CD8-positive, alpha-beta T cell (primary cell): ENCODE measurements at places on chromosomes 12 and 14.

DNA sequence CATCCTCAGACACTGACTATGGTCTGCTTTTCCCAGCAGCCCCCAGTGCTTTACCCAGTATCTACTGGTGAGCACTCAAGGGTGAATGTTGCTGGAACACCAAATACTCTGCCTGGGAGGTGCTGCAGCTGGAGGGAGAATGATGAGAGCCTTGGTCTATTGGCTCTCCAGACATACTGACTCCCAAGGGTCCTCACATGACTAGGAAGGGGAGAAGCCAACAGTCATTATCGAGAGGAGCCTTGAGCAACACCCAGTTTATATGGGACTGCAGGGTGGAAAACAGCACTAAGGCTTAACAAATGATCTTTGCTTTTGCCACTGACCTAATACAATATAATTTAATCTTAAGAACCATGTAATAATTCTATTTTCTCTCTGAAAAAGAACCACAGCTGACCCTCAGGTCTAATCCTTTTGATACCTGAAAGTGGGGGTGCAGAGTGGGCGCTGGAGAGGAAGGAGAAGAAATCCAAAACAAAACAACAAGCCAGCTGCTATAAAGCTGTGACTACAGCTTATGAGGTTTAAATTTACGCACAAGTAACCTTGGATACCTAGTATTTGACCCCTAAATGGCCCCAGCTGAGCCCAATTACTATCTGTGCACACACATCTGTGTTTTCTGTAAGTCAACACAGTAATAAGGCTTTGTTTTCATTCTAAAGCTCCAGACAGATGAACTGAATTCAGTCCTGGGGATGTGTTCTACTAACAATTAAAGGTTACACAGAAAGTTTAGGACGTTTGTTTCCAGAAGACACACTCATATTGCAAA lies 107.8 kb upstream of the GRIP1 start:
- DNase-seq: no peak

DNA sequence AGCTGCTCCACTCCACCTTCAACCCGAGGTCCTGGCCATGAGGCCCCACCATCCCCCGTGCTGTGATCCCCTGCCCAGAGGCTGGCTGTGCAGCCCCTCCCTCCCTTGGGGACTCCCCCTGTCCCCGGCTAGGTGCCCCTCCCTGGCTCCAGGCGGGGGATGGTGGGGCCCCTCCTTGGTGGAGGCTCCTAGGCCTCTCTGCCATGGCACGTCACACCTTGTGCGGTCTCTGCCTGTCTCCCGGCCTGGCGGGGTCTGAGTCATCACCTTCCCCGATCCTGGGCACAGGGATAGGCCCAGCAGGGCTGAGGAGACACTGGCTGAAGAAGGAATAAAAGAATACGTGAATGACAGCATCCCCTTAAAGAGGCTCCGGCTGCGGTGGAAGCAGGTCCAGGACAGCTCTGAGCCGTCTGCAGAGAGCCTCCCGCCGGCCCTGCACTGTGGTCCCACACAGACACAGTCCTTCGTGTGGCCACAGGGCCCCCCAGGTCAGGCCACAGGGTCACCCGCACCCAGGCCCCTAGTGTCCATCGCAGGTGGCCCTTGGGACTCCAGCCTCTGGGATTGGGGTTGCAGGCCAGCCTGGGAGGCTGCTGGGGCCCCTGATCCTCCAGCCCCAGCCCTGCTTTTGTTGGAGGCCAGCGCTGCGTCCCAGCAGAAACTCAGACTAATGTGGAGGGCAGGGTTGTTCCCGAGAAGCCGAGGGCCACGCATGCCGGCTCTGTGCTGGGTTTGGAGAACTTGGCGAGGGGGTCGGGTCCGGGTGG lies 43.6 kb downstream of the KIF26A start:
- DNase-seq: no peak

- DNase-seq: peak; percentile 55
These were observed 52.0 kb upstream of the PSMA6 start for GRCh38 chr14:35240231-35240630.

DNA sequence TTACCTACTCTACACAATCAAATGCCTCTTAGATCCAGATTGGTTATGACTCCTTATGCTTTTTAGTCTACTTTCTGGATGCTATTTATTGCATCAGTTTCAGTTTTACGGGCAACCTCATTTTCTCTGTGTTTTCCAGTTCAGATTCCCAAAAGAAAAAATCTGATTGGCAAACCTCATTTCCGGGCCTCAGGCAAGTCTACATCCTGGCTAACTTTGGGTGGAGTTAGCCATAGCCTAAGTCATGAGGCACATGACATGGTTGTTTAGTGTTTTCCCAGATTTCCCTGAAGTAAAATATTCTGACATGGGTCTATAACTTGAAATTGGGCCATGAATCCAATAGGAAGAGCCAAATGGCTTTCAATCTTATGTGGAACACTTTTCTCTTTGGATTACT lies 339.7 kb downstream of the NUAK1 start:
- DNase-seq: no peak

GRCh38 chr12:85569261-85569660 lies 266.9 kb downstream of the RASSF9 start:
- no peak for DNase-seq

DNA sequence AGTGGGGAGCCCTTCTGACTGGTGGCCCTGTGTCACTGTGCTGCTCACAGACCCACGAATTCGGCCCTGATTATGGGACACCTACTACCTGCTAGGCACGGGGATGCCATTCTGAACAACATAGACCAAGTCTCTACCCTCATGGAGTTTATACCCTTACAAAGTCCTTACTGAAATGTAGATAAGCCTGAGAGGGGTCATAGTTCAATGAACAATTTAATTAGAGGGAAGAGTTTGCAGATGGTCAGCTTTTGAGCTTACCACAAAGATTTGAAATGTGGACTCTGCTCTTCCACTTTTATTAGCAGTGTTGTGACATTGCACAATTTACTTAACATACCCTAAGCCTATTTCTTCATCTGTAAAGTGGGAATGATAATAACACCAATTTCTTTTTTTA lies 161.1 kb downstream of the MYRFL start:
- DNase-seq: no peak

GRCh38 chr12:16524378-16524777 lies 81.6 kb downstream of the LMO3 start:
- no peak for DNase-seq

DNA sequence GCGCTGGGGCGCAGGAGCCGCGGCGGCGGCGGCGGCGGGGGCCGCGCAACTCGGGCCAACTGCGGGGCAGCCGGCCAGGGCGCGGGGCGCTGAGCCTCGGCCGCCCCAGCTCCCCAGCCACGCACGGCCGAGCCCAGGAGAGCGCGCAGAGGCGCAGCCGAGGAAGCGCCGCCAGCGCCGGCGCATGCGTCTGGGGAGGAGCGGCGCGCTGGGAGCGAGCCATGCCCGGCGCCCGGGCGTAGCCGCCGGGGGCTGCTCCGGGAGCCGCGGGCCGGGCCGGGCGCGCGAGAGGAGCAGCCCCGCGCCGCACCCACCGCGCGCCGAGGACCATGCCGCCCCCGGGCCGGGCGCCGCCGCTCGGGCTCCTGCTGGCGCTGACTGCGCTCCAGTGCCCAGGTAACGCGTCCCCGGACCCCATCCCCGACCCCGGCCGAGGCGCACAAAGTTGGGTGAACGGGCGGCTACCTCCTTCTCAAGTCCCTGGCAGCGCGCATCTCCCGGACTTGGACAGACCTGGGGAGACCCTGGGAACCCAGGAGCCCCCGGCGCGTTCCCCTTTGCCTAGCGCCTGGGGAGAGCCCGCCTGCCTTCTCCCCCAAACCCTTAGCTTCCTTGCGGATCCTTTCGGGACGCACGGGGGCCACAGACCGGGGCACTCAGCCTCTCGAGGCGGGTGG lies 121.4 kb downstream of the AACS start:
- DNase-seq: no peak

DNA sequence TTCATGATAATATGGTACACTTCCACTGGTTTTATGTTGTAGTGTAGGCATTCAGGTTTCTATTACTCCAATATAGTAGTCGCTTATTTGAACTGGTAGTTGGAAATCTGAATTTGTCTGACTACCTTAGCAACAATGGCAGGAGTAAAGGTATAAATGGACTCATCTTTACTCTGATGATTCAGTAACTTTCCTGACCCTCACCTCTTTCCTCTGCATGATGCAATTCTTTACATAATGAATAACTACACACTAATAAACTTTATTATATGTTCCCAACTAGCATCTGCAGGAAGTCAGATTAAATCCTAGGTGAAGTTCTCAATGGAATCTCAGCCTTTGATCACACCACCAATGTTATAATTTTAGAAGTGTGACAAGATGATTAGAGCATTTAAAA lies 70.5 kb upstream of the ATP2B1 start:
- no peak for DNase-seq

DNA sequence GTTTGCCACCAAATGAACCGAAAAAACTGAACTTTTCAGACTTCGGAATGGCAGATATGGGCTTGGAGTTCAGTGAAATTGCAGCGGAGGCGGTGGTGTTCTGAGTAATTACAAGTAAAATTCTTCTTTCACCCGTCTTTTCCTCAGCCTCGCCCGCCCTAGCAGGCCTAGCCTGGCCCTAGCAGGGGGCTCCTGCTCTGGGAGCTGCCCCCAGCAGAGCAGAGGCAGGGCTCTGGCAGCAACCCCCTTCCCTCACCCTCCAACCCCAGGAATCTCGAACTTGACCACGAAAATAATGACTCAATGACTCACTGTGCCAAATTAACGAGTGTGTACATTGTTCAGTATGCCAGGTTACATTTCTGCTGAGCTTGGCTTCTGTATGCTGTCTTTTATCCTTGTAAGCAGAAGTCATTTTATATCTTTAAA lies 1.1 kb downstream of the PAPLN start:
- no peak for DNase-seq

GRCh38 chr12:56957229-56958052 lies at the start of gene RDH16:
TSS of gene RDH16 (minus strand) at chr12:56957608. CDS start at chr12:56957462, 146 bp downstream.
- no peak for DNase-seq

GRCh38 chr12:105214670-105215375 lies 21.2 kb downstream of the APPL2 start:
- DNase-seq: no peak

DNA sequence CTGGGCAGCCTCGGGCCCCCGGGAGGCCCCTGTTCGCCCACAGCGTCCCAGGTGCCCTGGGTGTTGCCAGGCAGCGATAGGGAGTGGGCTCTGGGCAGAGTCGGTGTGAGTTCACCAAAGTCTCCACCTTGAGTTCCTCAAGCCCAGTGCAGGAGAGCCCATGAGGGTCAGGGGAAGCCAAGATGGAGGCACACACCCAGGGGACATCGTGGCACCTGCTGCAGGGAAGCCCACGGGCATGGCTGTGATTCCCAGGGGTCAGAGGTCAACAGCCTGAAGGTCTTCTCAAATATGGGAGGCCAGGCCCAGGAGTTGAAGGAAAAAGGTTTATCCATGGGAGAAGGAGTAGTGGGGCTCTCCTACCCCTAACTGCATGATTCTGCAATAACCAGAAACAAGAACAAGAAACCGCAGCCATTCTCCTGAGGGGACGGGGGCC lies 148.8 kb downstream of the ADGRD1 start:
- DNase-seq: no peak

DNA sequence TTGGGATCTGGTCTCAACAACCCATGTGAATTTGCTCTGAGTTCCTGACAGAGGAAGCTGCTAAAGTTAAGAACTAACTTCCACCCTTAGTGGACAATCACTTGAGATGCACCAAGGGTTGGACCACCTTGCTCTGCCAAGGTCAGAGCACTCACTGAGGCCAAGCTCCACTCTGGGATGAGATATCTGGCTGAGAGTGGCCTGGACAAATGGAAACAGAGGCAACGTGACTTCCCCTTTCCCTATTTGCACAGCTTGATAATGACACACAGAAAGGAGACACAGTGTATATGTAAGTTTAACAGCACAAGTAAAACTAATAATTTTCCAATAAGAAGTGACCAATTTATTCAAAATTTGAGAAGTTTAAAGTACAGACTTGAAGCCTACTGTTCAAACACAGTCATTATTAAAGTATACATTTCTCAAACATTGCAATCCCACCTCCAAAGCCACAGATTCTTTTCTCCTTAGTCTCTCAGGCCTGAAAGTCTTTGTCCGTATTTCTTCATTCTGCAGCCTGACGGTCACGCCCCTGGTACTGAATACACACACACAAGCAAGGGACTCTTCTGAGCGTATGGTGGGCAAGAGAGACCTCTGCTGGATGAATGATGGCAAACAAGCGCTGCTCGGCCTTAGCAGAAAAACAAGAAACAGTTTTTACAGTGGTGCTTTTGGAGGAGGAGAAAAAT lies 28.6 kb downstream of the TMEM30B start:
- peak; percentile 21 for DNase-seq

- no peak for DNase-seq
These were observed 367.1 kb upstream of the MGAT4C start for GRCh38 chr12:86623267-86623666.

GRCh38 chr12:23055004-23055403 lies 430.0 kb downstream of the ETNK1 start:
- no peak for DNase-seq

- no peak for DNase-seq
These were observed 90.6 kb upstream of the LRIG3 start for GRCh38 chr12:59010941-59011340.

- no peak for DNase-seq
These were observed 149.5 kb downstream of the SLC6A15 start for GRCh38 chr12:84763107-84763506.

- DNase-seq: no peak
These were observed 67.6 kb downstream of the AACS start for GRCh38 chr12:125132698-125133400.

GRCh38 chr12:14238221-14238792 lies 127.2 kb upstream of the ATF7IP start:
- peak; percentile 62 for DNase-seq

DNA sequence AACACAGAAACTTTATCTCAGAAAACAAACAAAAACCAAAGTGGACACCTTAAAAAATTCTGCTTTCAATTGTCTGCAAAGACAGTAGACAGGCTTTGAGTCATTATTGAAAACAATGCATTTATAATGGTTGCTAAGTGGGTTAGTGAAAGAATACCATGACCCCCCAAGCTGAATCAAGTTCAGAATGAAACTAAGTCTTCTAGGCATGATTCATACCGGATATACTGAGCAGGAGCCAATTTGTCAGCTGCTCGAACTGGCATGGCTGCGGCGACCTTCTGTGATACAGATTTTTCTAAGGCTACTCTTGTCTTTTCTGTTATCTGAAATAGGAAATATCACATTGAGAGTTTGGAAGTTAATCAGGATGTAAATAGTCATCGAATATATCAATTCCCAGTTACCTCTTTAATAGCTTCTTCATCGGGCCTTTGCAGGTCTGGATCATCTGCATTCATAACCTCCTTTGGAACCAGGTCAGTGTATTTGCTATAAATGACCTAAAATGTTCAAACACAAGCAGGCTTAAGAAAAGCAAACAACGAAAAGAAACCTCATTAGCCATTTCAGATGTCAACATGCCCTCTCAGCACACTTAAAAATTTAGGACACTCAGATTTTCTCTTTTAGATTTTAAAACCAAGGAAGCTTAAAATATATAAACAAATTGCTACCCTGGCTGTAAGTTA lies 22.3 kb downstream of the SNW1 start:
- peak; percentile 43 for DNase-seq

- DNase-seq: peak; percentile 84
These were observed 4.5 kb upstream of the SETD1B start for GRCh38 chr12:121799156-121799841.

- no peak for DNase-seq
These were observed 21.2 kb downstream of the DGLUCY start for GRCh38 chr14:91135039-91135438.

- DNase-seq: no peak
These were observed 184.7 kb downstream of the PRKCH start for GRCh38 chr14:61505815-61506809.
